Skin of body (tissue), 3 donors: ENCODE measurements at places on chromosomes 11 and 22. TPM values are rescaled to one million over a fixed set of nuclear protein-coding genes. Genes with fewer than 3 reads are reported as not detected.
A peak's percentile ranks its signal among the peaks of the same experiment; 100 is the strongest.

Gene SAA4
- not detected for total RNA-seq

Gene IL17REL
- total RNA-seq: not detected

Gene ATG2A
- 8.1 TPM for total RNA-seq

- no peak for DNase-seq
These were observed 279.9 kb upstream of the B3GAT1 start for GRCh38 chr11:134691985-134692384.

DNA sequence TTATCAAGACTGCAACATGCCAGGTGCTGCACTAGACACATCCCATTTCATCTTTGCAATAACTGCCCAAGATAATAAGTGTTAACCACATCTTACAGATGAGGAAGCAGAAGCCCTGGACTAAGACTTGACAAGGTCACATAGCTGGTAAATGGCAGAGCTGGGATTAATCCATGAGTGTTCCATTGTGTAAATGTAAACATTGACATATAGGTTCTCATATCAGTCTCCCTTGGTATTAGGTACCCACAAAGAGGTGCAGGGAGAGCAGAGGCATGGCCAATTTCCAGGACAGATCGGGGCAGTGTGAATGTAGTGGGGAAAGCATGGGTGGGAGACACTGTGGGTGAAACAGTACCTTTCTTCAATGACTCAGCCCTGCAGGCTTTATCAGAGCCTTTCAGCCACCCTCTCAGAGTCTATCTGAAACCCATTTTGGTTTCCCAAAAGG is 17.9 kb downstream of the MICAL2 start:
- DNase-seq: no peak

Gene ALDH3B2
- 19.1 TPM for total RNA-seq

DNA sequence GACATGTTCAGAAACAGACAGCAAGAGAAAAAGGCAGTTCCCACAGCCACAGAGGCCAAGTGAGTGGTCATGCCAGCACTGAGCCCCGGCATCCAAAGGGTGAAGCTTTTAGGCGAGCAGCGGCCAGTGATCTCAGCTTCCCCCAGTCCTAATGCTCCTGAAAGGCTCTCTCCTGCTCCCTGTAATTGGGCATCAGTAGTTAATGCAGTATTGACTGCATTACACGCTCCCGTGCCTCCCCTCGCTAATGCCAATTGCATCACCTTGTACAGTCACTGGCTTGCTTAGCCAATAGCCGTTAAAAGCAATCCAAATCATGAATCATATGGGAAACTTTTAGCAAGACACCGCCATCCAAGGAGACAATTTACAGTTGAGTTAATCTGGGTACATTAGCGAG is 4.9 kb downstream of the LMO1 start:
- DNase-seq: no peak

- no peak for DNase-seq
These were observed 67.1 kb upstream of the HORMAD2 start for GRCh38 chr22:30013201-30013600.

Gene ISX
- not detected for total RNA-seq

DNA sequence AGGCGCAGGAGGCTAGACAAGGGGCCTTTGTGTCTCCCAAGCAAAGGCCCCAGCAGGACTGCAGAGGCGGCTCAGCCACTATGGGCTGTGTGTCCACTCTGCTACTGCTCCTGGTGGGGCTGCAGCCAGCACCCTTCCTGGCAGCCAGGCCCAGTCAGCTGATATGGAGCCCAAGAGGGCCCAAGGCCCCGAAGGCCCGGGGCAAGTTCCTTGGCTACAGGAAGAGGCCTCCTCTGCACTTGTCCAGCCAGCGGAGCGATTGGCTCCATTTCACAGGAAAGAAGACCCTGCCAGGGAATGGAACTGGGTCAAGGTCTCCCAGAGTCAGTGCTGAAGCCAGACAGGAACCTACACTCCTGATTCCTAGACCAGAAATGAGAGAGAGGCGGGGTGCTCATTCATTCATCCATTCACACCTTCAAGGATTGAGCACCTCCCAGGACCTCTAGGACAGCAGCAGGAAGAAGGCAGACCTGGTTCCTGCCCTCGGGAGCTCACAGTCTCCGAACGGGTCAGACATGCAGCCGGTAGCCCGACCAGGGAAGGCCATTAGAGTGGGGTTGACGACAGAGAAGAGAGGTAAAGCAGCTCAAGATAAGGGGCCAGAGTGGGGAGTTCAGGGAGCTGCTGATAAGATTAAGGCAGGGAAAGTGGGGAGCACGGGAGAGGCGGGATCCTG is 811 bp upstream of the P2RY2 start:
- DNase-seq: no peak

GRCh38 chr11:132405728-132406127 is 1035.3 kb downstream of the NTM start:
- no peak for DNase-seq

- no peak for DNase-seq
These were observed 27.1 kb upstream of the TMA7B start for GRCh38 chr22:39932918-39933649.

DNA sequence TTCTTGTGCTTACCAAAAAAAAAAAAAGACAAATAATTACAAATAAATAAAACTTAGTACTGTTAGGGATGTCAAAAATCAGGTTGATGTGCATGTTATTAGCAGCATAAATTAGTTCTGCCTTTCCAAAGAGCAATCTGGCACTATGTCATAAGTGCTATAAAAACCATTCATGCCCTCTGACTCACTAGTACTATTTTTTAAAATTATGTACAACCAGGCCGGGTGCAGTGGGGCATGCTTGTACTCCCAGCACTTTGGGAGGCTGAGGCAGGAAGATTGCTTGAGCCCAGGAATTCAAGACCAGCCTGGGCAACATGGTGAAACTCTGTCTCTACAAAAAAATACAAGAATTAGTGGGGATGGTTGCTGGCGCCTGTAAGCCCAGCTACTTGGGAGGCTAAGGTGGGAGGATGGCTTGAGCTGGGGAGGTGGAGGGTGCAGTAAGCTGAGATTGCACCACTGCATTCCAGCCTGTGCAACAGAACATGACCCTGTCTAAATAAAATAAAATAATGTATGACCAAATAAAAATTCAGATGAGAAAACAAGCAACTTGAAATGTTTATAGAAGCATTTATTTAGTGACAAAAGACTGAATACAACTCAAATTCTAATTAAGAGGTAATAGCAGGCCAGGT is 25.3 kb downstream of the UEVLD start:
- no peak for DNase-seq

GRCh38 chr22:23534201-23534850 is 45.8 kb downstream of the IGLL1 start:
- no peak for DNase-seq

DNA sequence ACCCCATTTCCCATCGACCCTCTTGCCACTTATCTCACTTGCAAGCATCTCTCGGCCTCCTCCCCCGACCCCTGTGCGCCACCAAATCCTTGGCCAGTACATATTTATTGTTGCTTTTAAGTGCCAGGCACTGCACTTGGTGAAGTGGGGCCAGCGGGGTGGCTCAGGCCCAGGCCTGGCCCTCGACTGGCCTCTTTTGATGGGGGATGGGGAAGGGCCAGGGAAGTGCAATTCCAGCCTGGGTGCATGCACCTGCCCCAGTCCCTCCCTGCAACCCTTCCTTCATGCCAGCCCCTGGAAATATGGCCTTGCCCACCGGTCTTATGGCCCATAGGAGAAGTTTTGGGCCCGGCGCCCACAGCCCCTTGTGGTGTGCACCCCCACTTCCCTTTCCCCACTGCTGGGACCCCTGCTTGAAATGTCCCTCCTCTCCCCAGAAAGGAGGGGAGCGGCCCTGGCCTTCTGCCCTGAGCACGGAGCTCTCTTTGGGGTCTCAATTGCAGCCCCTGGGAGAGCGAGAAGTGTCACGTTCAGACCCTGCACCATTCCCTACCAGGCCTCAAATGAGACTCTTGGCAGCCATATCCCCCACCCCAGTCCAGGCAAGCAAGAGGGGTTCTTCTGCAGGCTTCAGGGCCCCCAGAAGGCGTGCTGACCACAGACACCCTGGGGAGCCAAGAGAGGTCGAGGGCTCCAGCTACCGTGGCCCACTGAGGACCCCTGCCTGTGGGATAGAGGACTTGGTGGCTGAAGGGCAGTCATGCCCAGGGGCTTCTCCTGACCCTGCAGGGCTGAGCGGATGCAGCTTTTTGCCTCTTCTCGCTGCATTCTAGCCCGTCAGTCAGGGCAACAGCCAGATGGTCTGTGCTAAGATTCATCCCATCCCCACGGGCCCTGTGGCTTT is 961 bp downstream of the SUSD2 start:
- DNase-seq: no peak

DNA sequence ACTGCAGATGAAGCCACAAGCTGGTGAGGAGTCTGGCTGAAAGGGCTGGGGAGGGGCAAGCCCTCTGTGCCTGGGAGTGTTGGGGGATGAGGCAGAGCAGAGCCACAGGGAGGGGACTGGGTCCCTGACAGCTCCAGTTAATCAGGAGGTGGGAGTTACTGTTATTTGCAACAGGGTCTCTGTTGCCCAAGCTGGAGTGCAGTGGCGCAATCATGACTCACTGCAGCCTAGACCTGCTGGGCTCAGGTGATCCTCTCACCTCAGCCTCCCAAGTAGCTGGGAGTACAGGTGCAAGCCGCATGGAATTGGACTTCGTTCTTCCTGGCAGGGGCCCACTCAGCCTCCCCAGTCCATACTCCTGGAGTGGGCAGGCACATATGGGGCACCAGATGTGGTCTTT is 7.7 kb downstream of the SCN2B start:
- DNase-seq: no peak

Gene TTLL8
- total RNA-seq: not detected

Gene BRSK2
- total RNA-seq: 0.59 TPM

- DNase-seq: no peak
These were observed 20.5 kb upstream of the EFCAB6 start for GRCh38 chr22:43832393-43833265.

- no peak for DNase-seq
These were observed 10.2 kb downstream of the ARAP1 start for GRCh38 chr11:72741849-72742512.

GRCh38 chr11:78906566-78906965 is 331.9 kb upstream of the NARS2 start:
- DNase-seq: no peak

- peak; percentile 4 for DNase-seq
These were observed 2.8 kb upstream of the OR51M1 start for GRCh38 chr11:5380740-5381342.

DNA sequence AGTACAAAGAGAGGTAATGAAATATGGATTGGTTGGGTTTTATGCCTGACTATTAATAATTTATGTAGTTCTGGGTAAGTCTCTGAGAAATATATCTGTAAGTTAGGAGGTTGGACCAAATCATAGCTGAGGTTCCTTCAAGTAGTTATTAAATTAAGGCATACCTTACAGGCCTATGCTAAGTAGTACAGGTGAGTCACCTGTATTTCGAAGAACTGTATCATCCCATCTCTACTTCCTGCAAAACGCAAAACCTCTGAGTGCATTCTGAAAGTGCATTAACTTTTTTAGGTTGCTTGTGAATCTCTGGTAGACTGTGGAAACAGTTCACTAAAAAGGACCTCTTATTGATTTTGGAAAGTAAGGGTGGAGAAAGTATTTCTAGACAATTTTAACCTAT is 37.1 kb downstream of the APOL5 start:
- DNase-seq: no peak

Gene ACCSL
- not detected for total RNA-seq

GRCh38 chr11:102268083-102268984 is 49.0 kb upstream of the BIRC3 start:
- DNase-seq: peak; percentile 87

DNA sequence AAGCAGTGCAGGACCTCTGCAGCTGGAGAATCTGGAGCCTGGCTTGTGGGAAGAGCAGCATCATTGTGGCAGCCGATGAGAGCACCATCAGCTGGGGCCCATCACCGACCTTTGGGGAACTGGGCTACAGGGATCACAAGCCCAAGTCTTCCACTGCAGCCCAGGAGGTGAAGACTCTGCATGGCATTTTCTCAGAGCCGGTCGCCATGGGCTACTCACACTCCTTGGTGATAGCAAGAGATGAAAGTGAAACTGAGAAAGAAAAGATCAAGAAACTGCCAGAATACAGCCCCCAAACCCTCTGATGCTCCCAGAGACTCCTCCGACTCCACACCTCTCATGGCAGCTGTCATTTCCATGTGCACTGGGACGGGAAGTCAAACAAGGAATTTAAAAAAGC is 35.6 kb downstream of the ASRGL1 start:
- DNase-seq: no peak

- no peak for DNase-seq
These were observed 69.4 kb upstream of the FGF3 start for GRCh38 chr11:69888483-69889181.

DNA sequence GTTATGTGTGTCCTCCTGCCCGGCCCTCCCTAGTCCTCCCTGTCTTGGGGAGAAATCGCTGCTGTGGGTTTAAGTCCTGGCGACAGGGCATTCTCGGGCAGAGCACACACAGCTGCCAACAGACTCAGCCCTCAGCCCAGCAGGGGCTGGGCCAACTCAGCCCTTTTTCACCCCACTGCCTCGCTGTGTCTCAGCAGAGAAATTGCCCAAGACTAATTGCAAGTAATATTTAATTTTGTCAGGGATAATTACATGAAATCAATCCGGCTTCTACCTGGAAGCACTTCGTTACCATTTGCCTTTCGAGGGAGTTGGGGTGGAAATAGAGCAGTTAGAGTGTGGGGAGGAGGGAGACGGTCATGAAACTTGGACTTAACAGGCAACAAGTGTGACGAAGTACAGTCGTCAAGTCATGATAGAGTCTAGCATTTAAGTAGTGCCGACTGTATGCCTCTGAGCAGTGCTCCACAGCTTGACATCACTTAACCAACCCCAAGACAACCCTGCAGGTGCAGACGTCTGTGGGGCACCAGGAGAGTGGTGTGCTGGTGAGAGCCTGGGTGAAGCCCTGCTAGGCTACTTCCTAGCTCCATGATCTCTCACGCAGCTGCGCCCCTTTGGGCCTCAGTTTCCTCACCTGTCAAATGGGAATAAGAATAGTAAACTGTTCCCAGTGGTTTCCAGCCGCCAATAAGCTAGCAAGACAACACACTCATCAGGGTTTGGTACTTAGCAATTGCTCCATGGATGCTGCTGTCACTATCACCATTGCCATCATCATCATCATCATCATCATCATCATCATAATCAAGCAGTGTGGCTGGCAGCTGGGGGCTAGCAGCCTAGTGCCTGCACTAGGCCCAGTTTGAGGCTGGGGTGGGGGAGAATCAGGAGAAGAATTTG is 29.2 kb downstream of the MN1 start:
- no peak for DNase-seq

DNA sequence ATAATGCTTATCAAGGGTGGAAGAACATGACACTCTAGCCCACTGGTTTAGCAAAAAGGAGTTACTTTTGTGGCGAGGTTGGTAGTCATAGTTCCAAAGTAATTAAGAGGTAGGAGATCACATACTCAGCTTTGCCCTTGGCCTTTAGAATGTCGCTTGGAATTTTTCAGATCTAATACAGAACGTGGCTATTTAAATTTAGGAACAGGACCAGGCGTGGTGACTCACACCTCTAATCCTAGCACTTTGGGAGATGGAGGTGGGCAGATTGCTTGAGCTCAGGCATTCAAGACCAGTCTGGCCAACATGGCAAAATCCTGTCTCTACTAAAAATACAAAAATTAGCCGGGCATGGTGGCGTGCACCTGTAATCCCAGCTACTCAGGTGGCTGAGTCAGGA is 26.1 kb upstream of the ZNRF3 start:
- DNase-seq: no peak

GRCh38 chr11:129846508-129847335 is 31.1 kb downstream of the TMEM45B start:
- no peak for DNase-seq

Gene RPS13
- total RNA-seq: 1,547 TPM

- DNase-seq: peak; percentile 38
These were observed 7.8 kb downstream of the ADAMTS15 start for GRCh38 chr11:130456286-130456685.

Gene TUB
- total RNA-seq: 20.2 TPM
